NCI-H2029 treated with DMSO at 0.1 percent for 48 hours (cell line): ENCODE measurements at places on chromosomes 1 and 21.
A peak's percentile ranks its signal among the peaks of the same experiment; 100 is the strongest.

- no peak for DNase-seq
Measured at GRCh38 chr1:90341516-90341915, 346.6 kb downstream of the ZNF326 start.

GRCh38 chr21:42396799-42397745 lies 1.2 kb upstream of the TMPRSS3 start:
- no peak for DNase-seq

DNA sequence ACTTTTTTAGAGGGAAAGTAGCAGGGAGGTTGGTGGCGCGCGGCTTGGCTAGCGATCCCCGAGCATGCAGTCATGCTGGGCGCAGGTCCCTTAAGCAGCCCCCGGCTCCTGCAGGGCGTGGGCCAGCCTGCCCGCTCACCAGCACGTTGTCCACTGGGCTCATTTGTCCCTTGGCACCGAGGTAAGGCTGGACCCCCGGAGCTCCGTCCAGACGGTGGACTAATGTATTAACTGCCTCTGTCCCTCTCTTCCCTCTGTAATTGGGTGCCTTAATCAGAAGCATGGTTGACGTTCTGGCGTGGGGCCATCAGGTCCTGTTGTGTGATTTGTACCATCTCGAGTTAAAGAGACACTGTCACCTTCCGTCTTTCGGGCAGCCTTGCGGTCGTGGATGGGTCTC lies 17.7 kb downstream of the TMEM201 start:
- no peak for DNase-seq

DNA sequence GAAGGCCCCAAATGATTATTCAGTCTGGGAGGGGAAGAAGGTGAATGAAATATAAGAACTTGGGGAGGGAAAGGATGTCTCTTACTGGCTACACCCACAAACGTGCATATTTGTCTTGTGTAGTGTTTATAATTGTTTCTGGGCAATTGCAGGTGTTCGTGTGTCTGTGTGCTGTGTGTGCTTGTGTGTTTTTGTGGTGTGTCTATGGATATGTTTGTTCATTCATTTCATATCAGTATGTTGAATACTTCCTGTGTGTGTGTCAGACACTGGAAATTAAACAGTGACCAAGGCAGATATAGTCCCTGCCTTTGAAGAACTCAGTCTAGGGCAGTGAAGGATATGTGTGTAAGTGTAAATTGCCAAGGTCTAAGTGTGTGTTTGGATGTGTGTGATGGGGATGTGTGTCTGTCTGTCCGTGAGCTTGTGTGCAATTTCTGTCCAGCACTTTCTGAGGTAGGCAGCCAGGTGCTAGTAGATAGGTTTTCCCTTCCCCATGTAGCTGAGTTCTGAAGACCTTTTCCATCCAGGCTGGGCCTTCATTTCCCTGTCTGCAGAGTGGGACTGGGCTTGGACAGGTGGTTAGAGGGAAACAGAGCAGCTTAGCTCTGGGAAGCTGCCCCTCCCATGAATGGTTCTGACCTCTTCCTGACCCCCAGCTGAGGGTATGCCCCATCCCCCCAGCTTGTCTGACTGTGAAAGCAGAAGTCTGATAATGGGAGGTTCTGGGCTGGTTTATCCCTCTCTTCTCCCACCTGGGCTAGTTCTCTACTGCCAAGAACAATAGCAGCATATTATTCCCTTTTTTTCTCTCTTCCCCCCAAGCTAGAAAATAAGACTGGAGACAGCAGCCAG lies 3.8 kb downstream of the AGO1 start:
- peak; percentile 16 for DNase-seq

DNA sequence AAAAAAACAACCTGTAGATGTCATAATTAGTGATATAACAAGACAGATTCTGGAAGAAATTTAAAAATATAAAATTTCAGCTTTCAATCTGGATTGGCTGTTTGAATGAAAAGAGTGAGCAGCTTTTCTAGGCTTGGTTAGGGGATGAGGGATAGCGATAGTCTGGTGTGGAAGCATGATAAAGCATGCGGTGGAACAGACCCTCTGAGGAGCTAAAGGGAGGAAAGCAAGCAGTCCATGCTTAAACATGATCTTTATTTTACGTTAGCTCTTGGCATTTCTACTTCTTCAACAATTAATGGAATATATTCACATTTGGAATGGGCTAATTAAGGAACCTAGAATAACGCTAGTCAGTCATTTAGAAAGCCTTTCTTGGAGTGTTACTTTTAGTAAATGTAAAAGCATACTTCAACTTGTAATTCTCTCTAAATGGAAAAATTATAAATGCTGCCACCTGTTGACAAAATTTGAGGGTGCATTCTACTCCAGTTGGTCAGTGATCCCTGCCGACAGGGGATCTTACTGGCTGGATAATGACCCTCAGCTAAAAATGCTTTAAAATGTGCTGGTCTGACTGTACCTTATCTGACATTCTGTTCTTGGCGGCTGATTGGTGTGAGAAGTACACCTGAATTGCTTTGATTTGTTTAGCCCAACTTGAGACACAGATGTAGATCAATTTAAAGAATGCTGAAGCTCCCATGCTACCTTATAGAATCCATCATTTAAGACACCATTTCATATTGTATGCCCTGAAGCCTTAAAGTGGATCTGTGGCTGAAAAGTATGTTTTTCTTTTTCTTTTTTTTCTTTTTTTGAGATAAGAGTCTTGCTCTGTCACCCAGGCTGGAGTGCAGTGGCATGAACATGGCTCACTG lies 61.2 kb downstream of the AK4 start:
- DNase-seq = peak; percentile 25

DNA sequence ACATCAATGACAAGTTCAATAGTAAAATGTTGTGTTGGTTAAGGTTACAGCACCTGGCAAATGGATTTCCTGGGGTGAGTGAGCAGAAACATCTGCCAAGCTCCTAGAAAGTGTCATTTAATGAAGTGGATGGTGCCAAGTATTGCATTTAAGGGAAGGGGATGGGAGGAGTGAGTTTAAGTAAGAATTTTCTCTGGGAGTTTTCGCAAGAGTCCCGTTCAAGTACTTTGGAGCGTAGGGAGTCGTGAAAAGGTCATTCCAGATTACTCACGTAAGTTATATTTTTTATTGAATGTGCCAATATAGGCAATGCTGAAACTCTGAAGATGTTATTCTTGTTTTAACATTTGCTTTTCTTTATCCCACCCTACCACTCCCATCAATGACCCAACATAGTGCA lies 117.4 kb upstream of the RAB3GAP2 start:
- DNase-seq = no peak
